ENCODE measurements at places on chromosomes 6 and 20.

- DNase-seq = peak; percentile 72
Measured at GRCh38 chr6:23244300-23244699, 674.9 kb downstream of the HDGFL1 start.

DNA sequence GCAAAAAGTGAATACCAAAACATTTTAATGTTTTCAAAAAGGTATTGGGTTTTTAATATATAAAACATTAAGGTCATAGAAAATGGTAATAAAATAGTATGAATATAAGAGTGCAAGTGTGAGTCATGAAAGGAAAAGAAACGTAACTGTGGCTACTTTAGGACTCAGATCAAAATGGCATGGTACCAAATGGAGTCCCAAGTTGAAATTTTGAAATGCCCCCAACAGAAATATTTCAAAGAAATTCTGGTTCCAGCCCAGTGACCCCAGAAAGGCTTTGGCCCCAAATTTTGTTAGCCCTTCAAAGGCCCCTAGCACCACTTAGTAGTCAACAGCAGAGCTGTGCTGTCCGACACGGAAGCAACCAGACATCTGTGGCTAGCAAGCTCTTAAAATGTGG, 6.0 kb downstream of the COL12A1 start:
- DNase-seq = no peak

- no peak for DNase-seq
Measured at GRCh38 chr6:136383268-136383937, 93.8 kb upstream of the BCLAF1 start.

- DNase-seq = no peak
Measured at GRCh38 chr6:112065426-112065986, 11.6 kb downstream of the CCN6 start.

GRCh38 chr20:53352727-53353440, 240.8 kb downstream of the ZNF217 start:
- DNase-seq = no peak

GRCh38 chr6:37123957-37124729, 45.8 kb upstream of the PIM1 start:
- DNase-seq = no peak

DNA sequence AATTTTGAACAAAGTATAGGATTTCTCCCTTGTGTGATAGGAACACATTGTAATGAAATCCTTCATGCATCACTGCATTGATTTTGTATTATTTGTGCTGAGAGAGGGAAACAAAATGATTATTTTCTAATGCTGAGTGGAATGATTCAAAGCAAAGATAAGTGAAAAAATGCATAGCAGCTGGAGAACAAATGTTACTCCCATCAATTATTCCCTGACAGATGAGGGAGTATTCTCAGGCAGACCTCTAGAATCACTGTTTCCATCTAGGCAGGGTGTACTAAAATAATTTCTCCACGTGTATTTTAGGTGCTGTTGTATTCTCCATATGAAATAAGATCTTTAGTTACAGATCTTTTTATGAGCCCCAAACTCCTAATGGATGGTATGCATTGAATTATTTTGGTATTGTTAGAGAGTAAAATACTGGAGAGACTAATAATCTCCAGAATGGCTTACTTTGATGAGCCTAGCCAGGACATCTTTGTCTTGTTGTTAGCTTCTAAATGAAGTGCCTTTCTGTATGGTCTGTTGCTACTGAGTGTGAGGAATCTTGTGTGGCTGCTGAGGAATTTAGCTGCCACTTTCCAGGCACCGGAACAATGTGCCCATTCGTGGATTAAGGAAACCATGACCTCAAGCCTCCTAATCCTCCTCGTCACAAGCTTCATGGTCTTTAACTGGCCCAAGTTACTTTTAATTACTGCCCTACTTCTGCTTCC, 39.6 kb downstream of the RNF217 start:
- peak; percentile 54 for DNase-seq

DNA sequence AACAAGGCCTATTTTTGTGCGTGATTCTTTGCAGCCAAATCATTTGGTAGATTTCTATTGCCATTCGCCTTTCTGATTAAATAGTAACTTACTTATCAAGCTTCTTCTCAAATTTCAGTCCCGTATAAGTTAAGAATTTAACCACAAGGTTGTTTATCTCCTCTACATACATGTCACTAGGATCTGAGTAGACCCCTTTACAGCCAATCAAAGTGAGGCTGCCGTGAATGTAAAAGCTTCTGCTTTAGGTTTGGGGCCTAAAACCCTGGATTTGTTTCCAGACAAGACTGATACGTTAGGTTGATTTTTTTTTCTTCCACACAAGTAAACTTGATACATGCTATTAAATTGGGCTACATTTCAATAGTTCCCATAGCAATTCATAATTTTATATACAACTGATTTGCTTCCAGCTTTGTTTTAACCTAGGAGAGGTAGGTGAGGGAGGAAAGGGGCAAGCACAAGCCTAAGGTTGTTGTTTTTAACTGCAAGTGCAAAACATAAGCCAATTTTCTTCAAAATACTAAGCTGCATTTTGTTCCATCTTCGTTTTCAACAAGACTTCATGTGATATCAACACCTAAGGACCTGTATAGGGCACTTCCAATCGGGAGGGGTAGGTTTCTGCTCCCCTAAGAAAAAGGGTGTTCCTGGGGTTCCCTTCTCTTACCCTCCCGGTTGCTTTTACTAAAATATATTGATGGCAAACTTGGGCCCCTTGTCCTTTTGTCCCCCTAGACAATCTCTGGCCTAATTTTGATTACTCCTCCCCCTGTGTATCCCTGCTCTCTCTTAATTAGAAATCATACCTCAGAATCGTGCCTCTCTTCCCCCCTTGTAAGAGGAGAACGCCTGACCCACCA, 1.7 kb downstream of the RANBP9 start:
- DNase-seq = peak; percentile 69

- peak; percentile 7 for DNase-seq
Measured at GRCh38 chr6:101397199-101397598, 3.7 kb downstream of the GRIK2 start.

- no peak for DNase-seq
Measured at GRCh38 chr6:29943053-29943966, 978 bp downstream of the HLA-A start.

- DNase-seq = no peak
Measured at GRCh38 chr6:145489583-145489982, 245.7 kb downstream of the EPM2A start.

- no peak for DNase-seq
Measured at GRCh38 chr20:54736421-54736820, 261.0 kb downstream of the DOK5 start.

GRCh38 chr6:109397020-109397419, 14.8 kb upstream of the CD164 start:
- no peak for DNase-seq

DNA sequence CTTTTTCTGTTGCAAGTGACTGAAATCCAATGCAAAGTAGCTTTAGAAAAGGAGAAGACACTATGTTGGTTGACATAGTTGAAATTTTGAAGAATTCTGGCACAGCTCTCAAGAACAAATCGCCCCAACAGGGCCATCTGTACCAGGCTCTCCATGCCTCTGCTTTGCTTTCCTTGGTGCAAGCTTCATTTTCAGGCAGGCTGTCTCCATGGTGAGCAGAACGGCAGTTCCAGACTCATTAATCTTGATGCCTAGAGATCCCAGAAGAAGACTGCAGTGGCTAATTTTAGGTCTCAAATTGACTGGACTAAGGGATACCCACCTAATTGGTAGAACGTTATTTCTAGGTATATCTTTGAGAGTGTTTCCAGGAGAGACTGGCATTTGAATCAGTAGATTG, 950.7 kb upstream of the FLRT3 start:
- DNase-seq = no peak

DNA sequence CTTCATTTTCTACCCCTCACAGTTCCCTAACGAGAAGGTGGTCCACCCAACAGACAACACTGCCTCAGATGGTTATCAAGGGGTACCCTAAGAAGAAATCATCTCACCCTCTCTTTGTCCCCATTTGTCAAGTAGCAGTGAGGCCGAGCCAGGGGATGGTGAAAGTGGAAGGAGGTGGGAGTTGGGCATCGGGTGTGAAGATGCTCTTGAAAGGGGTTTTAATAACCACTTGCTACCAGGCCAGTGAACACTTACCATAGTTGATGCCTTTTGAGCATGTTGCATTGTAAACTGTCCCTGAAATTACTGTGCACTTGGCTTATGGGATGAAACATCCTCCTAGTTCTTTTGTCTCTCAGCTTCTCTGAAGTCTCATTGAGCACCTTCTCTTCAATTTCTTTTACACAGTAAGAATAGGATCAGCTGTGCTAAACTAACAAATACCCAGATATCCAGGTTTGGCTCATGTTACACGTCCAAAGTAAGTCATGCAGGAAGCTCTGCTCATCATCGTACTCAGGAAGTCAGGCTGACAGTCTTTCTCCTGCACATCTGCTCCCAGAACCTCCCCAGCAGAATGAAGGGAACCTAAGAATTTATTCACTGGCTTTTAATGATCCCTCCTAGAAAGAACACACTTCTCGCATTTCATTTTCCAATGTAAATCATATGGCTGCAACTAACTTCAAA, 13.3 kb downstream of the HLA-DPB1 start:
- no peak for DNase-seq

DNA sequence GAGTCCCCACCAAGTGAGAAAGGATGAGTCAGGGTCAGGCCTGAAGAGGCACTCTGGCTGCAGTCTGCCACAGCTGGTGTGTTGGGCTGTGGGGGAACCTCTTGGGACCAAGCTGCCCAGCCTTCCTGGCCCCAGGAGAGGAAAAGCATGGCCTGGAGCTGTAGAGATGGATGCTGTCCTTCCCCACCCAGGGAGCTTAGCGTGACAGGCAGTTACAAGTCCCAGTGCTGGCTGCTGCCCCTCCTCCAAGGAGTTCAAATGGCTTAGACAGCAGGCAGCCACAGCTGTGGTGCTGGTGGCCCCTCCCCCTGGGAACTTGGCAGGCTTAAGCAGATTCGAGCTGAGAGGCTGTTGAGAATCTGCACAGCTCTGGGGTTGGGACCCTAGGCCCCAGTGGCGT, 253.2 kb downstream of the PLCB1 start:
- peak; percentile 77 for DNase-seq

DNA sequence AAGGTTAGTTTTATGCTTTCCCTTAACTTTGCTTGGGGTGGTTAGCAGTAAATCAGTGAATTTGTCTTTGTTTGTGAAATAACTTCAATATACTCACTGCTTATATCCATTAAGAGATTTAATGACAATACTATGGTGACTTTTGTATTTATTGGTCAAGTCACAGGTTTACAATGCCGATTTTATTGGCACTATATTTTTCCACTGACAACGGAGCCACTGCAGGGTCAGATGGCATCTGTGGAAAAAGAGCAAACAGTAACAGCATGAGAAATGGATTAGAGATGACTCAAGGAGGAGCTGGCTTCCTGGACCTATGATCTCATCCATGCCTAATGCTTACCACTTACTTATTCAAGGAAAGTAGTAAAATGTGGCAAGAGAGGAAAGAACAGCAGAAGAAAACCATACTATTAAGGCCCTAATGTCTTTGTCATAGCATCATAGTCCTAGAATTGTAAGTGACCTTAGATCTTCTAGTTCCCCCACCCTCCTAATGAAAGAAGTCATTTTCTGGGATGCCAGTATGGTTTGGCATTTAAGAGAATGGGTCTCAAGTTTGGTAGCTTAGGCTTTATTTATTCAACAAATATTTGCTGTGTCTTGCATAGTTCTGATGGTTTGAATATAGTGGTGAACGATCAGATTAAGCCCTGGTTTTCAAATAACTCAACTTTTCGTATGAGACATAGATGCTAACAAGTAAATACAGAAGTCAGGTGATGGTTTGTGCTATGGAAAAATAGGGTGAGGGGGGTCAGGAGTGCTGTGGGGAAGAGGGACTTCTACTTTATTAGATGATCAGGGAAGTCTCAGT, 18.5 kb downstream of the RNF144B start:
- DNase-seq = peak; percentile 94

DNA sequence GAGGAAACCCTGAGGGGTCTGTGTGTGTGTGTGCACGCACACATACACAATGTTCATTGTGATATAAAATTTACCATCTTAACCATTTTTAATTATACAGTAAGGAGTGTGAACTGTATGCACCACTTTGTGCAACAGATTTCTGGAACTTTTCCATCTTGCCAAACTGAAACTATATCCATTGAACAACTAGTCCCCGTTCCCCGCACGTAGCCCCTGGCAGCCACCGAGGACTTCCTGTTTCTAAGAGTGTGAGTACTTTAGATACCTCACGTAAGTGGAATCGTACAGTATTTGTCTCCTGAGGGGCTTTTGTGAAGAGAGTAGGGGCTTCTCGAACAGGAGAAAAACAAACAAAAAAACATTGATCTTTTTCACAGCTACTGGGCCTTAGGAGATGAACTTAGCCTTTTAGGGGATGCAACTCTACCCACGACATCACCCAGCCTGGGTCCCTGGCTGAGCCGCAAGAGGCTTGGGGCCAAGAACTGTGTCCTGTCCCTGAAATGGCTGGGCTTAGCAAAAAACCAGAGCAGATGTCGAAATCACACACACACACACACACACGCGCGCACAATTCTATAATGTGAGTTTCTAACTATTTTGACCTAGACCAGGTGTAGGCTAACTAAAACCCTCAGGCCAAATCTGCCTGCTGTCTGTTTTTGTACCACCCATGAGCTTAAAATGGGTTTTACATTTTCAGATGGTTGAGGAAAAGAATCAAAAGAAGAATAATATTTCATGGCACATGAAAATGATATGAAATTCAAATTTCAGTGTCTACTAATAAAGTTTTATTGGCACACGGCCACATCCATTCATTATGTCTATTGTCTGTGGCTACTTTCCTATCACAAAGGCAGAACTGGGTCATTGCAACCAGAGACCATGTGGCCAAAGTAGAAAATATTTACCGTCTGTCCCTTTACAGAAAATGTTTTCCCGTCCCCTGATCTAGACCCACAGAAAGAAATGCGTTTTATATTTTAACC, 144.2 kb downstream of the EYA2 start:
- DNase-seq = no peak

DNA sequence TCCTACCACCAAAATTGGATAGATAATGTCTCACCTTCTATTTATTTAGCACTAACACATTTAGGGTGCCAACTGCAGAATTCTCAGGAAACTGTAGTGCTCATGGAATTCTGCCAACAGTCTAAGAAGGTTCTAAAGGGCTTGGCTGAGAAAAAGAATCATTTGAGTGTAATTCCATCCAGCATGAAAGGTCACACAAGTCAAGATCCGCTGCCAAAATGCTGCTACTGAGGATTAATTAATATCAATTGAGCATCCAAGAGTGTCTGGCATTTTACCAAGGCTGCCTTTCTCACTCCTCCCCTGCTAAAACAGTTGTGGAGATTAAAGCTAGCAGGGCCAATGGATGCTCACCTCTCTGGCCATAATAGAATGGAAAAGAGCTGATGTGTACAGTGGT, 112.7 kb downstream of the FHL5 start:
- no peak for DNase-seq

GRCh38 chr6:2230659-2231277, 14.6 kb downstream of the GMDS start:
- no peak for DNase-seq

GRCh38 chr6:11341867-11342266, 109.4 kb upstream of the NEDD9 start:
- peak; percentile 32 for DNase-seq

GRCh38 chr20:64026-64603, 23.4 kb upstream of the DEFB125 start:
- DNase-seq = no peak

- no peak for DNase-seq
Measured at GRCh38 chr6:111088668-111089003, 1.3 kb downstream of the SLC16A10 start.

All from fibroblast of skin of right quadriceps (primary cell).